ENCODE measurements at places on chromosomes 16 and 17.
A peak's percentile ranks its signal among the peaks of the same experiment; 100 is the strongest.

GRCh38 chr16:84959784-84960417 is 51.4 kb downstream of the ZDHHC7 start:
- DNase-seq, result no peak

DNA sequence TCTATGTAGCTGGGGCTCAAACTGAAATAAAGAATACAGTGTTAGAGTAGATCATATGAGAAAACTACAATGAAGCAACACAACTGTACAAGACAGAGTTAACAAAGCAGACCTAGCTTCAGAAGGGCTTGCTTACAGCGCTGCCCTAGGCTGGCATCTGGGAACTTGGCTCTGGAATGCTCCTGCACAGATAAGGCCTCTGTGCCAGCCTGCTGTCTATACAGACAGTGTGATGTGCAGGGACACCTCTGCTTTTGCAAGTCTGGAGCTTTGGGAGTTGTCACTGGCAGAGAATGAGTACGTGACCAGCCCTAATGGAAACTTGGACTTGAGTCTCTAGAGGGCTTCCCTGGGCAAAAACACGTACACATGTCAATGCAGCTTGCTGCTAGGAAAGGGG is 32.1 kb upstream of the SLC38A8 start:
- no peak for DNase-seq

- DNase-seq, result no peak
Observed at GRCh38 chr17:40526668-40527067, 25.2 kb upstream of the TNS4 start.

DNA sequence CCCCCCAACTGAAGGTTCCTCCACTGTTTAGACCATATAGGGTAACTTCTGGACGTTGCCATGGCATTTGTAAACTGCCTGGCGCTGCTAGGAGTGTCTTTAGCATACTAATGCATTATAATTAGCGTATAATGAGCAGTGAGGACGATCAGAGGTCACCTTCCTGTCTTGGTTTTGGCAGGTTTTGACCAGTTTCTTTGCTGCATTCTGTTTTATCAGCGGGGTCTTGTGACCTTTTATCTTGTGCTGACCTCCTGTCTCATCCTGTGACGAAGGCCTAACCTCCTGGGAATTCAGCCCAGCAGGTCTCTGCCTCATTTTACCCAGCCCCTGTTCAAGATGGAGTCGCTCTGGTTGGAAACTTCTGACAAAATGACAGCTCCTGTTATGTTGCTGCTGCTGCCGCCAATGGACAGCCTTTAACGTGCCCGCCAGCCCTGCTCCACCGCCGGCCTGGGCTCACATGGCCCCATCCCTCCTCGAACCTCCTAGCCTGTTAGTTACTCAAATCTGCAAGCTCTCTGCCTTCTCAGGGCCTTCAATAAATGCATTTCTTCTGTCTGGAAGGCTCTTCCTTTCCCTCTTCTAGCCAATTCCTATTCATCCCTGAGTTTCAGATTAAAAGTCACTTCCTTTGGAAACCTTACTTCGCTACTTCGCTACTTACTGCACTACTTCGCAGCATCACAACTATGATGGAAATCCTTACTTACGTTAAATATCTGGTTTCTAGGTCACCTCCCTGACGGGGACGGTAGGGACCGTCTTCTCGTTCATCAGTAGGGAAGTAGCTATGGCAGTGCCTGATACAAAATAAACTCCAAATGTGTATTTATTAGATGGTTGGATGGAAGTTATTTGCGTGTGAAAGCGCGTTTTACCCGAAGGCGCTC is 640 bp upstream of the NAGLU start:
- DNase-seq, result no peak

DNA sequence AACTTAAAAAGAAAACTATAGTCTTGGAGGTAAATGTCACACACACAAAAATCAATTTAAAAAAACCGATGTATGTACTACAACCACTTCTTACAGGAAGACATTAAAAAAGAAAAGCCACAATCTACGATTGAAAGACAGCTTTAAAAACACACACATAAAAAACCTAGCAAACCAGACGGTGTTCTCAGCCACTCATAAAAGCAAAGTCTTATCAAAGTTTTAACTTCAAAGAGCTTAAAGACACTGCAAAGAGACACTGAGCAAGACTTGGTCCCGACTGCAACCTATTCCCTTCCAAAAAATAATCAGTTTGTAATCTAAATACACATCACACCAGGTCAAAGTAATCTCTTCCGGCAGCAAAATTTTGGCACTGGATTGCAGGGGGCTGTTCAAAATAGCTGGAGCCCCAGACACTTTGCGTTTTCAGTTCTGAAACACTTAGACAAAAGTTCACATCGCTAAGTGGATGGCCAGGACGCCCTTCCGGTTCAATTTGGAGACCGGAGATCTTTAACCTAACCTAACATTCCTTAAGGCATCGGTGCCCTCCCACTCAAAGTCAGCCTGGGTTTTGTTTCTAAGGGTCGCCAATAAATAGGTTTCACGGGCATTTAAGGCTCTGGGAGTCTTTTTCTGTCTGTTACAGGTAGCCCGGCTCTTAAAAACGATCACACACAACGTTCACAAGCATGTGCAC is 2.6 kb downstream of the ZCCHC14 start:
- no peak for DNase-seq

DNA sequence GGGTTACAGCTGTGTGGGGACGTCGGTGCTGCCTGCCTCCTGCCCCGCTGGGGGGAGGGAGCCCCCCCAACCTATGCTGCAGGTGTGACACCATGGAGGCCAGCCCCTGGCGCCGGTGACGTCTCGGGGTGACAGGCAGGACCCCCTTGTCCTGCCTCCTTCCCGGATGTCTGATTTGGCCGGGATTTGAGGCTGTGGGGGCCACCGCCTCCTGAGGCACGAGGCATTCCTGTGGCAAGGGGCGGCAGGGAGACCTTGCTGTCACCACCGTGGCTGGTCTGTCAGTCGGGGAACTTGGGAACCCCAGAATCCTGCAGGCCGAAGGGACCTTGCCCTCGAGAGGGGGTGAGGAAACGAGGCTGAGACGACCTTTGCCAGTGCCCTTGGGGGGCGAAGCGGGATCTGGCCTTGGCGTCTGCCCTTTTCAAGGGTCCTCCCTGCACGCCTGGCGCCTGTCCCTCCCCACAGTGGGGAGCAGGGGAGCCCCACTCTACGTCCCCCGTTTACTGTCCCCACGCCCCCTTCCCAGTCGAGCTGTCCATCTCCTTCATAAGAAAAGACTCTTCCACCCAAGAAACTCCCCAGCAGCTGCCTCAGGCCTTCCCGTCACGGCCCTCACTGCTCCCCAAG is 74.4 kb downstream of the METRNL start:
- no peak for DNase-seq

- no peak for DNase-seq
Observed at GRCh38 chr16:54015147-54015546, 271.4 kb downstream of the IRX3 start.

GRCh38 chr16:31464348-31464769 is 5.1 kb downstream of the ARMC5 start:
- DNase-seq, result no peak

- DNase-seq, result no peak
Observed at GRCh38 chr16:3304370-3304769, 860 bp downstream of the TIGD7 start.

DNA sequence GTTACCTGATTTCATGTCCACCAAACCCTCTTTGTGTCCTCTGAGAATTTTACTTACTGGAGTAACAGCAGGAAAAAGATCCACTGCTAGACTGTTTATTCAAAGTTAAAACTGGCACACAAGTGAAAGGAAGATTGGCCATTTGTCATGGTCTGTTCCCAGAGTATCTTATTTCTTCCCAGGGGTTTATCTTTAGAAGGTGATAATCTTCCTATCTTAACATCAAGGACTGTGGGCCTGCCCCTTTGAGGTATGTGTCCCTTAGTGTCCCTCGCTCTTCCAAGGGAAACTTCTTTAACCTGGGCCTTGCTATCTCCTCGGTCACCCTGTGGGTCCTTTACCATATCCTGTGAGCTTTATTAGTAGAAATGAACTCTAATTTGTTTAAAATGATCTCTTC is 49.7 kb downstream of the ARHGAP44 start:
- no peak for DNase-seq

DNA sequence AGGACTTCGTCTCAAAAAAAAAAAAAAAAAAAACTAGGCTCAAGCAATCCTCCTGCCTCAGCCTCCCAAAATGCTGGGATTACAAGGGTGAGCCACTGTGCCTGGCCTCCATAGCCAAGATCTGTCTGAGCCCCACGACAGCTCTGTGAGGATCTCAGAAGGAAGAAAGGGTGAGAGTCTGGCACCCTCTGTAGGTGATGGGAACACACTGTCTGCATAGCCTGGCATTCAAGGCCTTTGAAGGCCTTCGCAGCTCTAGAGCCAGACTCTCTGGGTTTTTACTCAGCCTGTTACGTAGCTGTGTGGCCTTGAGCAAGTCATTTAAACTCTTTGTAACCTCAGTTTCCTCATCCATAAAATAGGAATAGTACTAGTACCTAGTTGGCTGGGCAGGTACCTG is 6.3 kb upstream of the XPO6 start:
- DNase-seq, result peak; percentile 51

GRCh38 chr17:44826123-44826790 is 3.8 kb downstream of the GJC1 start:
- DNase-seq, result no peak

- DNase-seq, result no peak
Observed at GRCh38 chr16:842061-842476, 41.5 kb upstream of the GNG13 start.

DNA sequence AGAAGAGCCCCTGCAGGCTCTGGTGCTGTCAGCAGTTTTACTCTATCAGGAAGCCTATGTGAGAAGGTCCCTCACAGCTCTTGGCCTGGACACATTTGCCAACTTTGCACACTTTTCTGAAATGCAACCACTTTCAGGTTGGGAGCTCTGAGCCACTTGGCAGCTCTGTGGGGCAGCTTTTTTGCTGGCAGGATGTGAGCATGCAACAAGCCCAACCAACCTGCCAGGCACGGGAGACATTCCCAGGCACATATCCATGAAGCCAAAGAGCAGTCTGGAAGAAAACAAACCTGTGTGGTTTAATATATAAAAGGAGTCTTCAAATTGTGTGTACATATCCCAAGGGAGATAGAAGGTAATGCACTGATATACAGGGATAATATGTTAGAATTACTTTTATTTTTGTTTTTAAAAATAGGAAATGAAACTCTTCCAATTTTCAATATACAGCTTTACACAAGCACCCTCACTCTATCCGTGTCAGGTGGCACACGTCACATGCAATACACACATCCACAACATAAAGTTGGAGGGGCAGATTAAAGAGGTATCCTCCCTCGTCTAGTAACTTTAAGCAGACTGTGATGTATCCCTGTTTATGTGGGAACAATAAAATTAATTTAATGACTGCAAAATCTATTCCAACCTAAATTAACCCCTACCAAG is 57.4 kb upstream of the COX10 start:
- no peak for DNase-seq

- no peak for DNase-seq
Observed at GRCh38 chr16:79042886-79043285, 557.7 kb downstream of the MAF start.

DNA sequence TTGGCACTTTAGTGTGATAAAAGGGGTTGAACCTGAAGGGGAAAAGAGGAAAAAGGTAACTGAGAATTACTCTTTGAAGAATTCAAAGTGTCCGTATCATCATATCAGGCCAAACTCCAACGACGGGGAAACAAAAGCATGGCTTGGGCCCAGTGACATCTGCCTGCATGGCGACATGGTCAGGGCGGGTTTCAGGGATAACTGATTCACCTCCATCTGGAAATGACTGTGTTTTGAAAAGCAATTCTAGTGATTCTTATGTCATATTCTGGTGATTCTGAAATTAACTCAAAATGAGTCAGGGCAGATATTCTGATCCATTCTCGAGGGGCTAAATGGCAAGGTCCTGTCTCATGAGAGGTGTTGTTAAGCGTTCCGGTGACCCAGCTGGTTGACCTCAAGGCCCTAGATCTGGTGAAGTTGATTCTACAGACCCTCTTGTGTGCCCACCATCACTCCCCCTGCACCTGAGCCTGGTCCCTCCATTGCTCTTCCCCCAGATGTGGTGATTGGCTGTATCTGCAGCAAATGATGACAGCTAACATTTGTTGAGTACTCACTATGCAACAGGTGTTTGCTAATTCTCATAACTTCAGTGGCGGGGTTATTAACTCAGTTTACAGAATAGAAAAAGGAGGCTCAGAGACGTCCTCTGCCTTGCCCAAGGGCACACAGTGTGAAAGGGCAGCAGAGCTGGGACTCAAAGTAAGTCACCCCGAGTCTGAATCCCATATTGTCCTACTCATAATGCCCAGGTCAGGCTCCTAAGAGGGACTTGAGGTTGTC is 251.8 kb downstream of the MAF start:
- DNase-seq, result no peak

GRCh38 chr17:54864636-54865356 is 35.9 kb upstream of the TOM1L1 start:
- no peak for DNase-seq

DNA sequence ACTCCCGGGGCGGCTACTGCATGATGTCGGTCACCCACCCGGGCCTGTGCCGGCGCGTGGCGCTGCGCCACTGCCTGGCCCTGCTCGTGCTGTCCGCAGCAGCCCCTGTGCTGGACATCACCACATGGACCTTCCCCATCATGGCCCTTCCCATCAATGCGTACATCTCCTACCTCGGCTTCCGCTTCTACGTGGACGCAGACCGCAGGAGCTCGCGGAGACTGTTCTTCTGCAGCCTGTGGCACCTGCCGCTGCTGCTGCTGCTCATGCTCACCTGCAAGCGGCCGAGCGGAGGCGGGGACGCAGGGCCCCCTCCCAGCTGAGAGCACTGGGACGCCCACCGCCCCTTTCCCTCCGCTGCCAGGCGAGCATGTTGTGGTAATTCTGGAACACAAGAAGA is 29.8 kb downstream of the CDRT15 start:
- no peak for DNase-seq

DNA sequence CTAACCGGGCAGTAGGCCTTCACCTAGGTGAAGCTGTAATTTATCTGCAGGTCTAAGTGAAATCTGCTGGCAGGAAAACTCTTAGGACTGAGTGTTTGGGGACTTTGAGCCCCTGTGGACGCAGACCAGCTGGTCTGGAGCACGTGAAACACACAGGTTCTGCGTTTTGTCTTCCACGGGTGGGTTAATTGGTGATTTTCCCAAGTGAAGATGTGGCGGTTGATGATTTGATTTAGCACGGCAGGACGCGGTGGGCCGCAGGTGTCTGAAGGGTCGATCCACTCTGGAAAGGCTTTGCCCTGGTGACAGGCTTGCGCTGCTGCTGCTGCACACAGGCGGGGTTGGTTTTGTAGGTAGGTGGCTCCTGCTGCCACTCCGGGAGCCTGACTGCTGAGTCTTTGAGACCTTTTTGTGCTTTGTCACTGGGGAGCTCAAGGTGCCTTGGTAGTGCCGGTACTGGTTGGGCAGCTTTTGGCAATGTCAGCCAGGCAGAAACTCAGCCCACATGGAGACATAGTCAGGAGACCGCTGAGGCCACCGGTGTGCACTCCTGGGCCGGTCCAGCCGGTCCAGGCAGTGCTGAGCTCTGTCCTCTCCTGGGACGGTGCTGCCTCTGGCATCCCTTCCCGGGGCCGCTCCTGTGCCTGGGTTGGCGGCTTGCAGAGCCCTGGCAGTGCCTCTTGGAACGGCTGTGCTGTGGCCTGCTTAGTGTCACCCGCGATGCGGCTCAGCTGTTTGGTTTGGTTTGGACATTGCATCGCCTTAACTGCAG is 2.3 kb downstream of the BAIAP2 start:
- DNase-seq, result no peak

GRCh38 chr16:49995720-49996119 is 29.3 kb upstream of the CNEP1R1 start:
- DNase-seq, result no peak

- DNase-seq, result no peak
Observed at GRCh38 chr17:42399948-42400843, 12.0 kb upstream of the STAT3 start.

Data from memory B cell (primary cell).